Left kidney (tissue), 8 donors: ENCODE measurements at places on chromosomes 3 and 15. TPM values are rescaled to one million over a fixed set of nuclear protein-coding genes. Genes with fewer than 3 reads are reported as not detected.
A peak's percentile ranks its signal among the peaks of the same experiment; 100 is the strongest.

Gene PYGO1
- polyA plus RNA-seq, result 20.9 TPM

Gene C3orf22
- 0.10 TPM for polyA plus RNA-seq

Gene FHIT
- polyA plus RNA-seq, result 25.0 TPM

Gene FRMD4B
- polyA plus RNA-seq, result 48.7 TPM

Gene SLC30A4
- 11.3 TPM for polyA plus RNA-seq

Gene ELL3
- 4.6 TPM for polyA plus RNA-seq

Gene A4GNT
- polyA plus RNA-seq, result 1.8 TPM

Gene TMEM45A
- polyA plus RNA-seq, result 22.1 TPM

- no peak for DNase-seq
Observed at GRCh38 chr15:94467034-94467433, 235.7 kb downstream of the MCTP2 start.

DNA sequence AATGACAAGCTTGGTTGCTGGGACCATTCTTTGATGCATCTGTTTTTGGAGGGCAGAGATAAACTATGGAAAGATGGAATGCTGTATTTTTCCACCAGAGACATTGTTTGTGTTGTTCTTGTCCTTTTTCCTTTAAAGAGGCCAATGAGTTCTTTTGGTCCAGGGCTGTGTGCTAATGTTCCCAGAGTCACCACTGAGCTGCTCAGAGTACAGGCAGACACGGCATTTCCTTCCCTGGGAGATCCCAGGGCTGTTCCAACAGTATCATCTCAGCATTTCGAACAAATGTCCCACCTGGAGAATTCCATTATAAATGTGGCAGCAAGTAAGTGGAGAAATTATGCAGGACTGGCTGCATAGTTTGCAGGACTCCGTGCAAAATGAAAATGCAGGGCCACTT is 190.6 kb downstream of the IL20RB start:
- DNase-seq, result no peak

DNA sequence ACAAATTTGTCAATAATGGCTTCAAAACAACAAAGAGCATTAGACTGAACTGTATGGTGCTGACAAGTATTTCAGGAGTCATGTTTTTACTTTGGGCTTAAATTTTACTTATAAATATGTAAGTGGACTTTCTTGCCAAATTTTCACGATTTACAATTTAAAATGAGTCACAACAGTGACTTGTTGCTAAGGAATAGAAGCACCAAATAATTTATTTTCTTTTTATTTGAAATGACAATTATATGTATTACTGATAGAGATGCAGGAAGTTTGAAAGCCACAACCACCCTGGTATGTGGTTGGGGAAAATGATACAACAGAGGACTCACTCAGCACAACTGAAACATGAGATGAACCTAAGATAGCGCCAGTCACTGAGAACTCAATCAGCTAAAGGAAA is 90.3 kb downstream of the FMN1 start:
- no peak for DNase-seq

DNA sequence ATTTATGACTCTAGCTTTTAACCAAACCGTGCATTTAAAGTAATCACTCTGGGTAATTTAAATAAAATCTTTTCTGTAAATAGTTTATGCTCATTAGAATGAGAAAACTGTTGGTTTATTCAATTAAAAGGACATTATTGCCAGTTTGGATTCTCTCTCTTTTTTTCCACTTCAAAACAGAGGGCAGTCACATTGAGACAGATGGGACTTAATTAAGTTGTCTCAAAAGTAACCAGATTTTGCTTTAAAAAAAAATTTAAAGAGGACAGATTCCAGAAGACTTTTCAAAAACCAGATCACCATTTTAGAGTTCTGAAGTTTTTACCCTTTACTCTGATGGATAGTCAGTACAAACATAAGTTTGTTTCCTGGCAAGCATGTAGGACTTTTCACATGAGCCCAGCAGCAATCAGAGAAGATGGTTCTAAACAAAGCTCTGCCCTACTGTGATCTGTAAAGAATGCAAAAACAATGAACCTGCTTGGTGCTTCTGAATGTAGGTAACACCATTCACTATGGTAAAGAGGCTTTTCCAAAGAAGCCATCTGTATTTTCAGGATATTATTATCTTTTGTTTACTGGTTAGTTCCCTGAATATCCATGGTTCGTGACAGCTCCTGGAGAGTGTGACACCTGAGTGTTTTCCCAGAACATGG is 136.2 kb downstream of the LRTM1 start:
- DNase-seq, result no peak

DNA sequence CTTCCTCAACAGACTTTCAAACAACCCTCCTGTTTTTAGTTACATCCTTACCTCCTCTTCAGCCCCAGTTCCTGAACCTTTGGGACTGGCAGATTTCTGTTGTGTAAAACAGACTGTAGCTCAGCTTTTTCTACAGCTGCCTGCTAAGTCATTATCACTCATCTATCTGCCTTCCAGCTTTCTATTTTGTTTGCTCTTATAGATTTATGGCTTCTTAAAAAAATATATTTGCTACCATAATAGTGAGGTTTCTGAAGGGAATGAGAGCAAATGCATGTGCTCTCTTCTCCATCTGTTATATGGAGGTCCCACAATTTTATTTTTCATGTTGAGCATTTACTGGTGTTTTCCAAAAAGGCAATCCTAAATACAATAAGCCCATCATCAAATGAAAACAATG is 18.2 kb upstream of the GJD2 start:
- no peak for DNase-seq

DNA sequence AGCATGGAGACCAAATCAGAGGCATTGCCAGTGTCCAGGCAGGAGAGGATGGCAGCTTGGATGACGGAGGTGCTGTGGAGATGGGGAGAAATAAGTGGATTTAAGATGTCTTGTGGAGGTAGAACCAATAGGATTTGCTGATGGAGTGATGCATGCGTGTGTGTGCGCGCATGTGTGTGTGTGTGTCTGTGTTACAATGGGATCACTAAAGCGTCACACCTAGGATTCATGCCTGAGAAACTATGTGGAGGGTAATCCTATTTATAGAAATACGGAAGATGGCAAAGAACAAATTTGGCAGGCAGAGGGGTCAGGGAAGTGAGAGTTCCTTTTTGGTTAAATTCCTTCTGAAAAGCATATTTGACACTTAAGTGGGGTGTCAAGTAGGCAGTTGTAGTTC is 64.8 kb upstream of the ARL8B start:
- DNase-seq, result no peak

- DNase-seq, result no peak
Observed at GRCh38 chr3:32245200-32245599, 6.7 kb downstream of the CMTM8 start.

- DNase-seq, result peak; percentile 51
Observed at GRCh38 chr3:70064194-70064779, 64.8 kb downstream of the SAMMSON start.

DNA sequence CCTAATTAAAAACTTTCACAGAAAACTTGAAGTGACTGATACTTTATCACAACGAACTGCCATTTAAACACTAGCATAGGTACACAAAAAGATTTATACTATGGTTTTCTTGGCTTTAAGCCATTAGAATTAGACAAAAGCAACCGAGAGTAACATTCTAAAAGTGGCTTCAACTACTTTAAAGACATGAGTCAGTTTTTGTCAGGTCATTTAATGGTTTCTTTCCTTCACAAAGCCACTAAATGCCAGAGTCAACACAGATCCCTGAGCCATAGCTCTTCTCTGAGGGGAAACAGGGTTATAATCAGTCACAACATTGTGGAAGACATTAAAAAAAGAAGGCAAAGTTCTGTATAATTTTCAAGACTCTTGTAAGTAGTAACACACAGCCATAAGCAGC is 54.6 kb downstream of the CAPN3 start:
- DNase-seq, result no peak

- DNase-seq, result no peak
Observed at GRCh38 chr3:16186565-16186964, 12.1 kb downstream of the GALNT15 start.

DNA sequence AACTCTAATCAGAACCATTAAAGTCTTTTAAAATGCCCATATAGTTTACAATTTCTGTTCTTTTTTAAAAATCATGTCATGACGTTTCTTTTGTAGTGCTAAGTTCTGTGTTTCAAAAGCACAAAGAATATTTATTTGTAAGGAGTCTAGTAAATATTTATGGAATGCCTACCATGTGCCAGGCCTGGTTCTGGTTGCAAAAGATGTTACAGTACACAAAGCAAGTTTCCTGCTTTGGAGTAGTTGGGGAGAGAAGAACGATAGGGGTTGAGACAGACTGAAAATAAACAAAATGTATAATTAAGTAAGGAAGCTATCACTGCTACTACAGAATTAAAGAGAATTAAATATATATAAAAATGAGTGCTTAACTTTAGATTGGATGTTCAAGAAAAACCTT is 86.8 kb upstream of the CMSS1 start:
- no peak for DNase-seq
